ENCODE measurements at places on chromosomes 1 and 21. TPM values are rescaled to one million over a fixed set of nuclear protein-coding genes. Genes with fewer than 3 reads are reported as not detected.

The SMPDL3B gene
- total RNA-seq: under 0.01 TPM

The TUFT1 gene
- 12.7 TPM for total RNA-seq

The KRTAP10-5 gene
- total RNA-seq: not detected

The CYP4Z1 gene
- total RNA-seq: not detected

The KCNN3 gene
- under 0.01 TPM for total RNA-seq

The CDC7 gene
- total RNA-seq: 2.9 TPM

The PEX19 gene
- total RNA-seq: 38.0 TPM

The CELA3B gene
- total RNA-seq: not detected

The NTRK1 gene
- 0.88 TPM for total RNA-seq

The FAM72C gene
- total RNA-seq: 0.59 TPM

- H3K27ac ChIP-seq: no peak overlapping the region
- H3K27me3 ChIP-seq: no peaks in the 10 kb centered on the region
- H3K4me1 ChIP-seq: no peaks in the 10 kb centered on the region
- DNase-seq: no peak
- H3K4me3 ChIP-seq: no peak overlapping the region
- no peaks in the 10 kb centered on the region for H3K36me3 ChIP-seq
Observed at GRCh38 chr21:15182731-15183130, 117.9 kb upstream of the NRIP1 start.

DNA sequence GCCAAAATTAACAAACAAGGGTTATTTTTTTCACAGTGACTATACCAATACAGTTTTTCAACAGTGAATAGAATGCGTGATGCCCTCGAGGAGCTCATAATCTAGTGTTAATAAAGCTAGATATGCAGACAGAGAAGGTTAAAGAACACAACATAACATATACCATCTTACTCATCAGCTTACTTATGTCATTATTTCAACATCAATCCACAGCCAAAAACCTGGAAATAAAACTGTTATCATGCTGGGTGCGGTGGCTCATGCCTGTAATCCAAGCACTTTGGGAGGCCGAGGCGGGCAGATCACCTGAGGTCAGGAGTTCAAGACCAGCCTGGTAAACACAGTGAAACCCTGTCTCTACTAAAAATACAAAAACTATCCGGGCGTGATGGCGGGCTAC lies 6.1 kb downstream of the STX6 start:
- H3K4me1 ChIP-seq: peaks cover 36% of the 10 kb centered on the region
- H3K36me3 ChIP-seq: no peaks in the 10 kb centered on the region
- H3K27ac ChIP-seq: no peak overlapping the region
- no peaks in the 10 kb centered on the region for H3K27me3 ChIP-seq

DNA sequence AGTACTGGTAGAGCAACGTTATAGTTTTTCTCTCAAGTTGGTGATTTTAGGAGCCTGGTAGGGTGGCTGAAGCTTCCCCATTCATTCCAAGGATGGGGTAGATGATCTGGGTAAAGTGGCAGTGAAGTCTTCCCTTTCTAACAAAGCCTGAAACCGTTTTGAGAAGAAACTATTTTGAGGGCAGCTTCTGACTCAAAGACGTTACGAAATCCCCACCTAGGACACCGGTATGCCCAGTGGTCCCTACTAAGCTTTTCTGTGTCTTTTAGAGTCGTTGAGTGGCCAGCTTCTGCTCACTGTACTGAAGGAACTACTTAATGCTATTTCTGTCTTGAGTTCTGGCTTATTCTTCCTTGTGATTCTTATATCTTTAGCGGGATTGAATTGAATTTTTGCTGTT lies 1.4 kb downstream of the WDTC1 start:
- no peak overlapping the region for H3K27ac ChIP-seq
- H3K27me3 ChIP-seq: no peaks in the 10 kb centered on the region
- no peak for DNase-seq
- H3K4me1 ChIP-seq: peaks cover 12% of the 10 kb centered on the region
- peak overlapping the region; percentile 80 for H3K4me3 ChIP-seq
- H3K36me3 ChIP-seq: no peaks in the 10 kb centered on the region

- peak; percentile 17 for DNase-seq
- no peaks in the 10 kb centered on the region for H3K4me1 ChIP-seq
- H3K27ac ChIP-seq: no peak overlapping the region
- no peak overlapping the region for H3K4me3 ChIP-seq
Observed at GRCh38 chr1:42142894-42143675, 10.1 kb upstream of the GUCA2B start.

- H3K27ac ChIP-seq: no peak overlapping the region
- no peaks in the 10 kb centered on the region for H3K4me1 ChIP-seq
- H3K36me3 ChIP-seq: no peaks in the 10 kb centered on the region
- H3K4me3 ChIP-seq: no peak overlapping the region
Observed at GRCh38 chr1:36609241-36610027, 126.7 kb upstream of the CSF3R start.

GRCh38 chr1:54352755-54353154 lies 53.4 kb downstream of the SSBP3 start:
- no peaks in the 10 kb centered on the region for H3K4me1 ChIP-seq
- H3K27me3 ChIP-seq: no peaks in the 10 kb centered on the region
- H3K27ac ChIP-seq: no peak overlapping the region
- H3K36me3 ChIP-seq: no peaks in the 10 kb centered on the region

DNA sequence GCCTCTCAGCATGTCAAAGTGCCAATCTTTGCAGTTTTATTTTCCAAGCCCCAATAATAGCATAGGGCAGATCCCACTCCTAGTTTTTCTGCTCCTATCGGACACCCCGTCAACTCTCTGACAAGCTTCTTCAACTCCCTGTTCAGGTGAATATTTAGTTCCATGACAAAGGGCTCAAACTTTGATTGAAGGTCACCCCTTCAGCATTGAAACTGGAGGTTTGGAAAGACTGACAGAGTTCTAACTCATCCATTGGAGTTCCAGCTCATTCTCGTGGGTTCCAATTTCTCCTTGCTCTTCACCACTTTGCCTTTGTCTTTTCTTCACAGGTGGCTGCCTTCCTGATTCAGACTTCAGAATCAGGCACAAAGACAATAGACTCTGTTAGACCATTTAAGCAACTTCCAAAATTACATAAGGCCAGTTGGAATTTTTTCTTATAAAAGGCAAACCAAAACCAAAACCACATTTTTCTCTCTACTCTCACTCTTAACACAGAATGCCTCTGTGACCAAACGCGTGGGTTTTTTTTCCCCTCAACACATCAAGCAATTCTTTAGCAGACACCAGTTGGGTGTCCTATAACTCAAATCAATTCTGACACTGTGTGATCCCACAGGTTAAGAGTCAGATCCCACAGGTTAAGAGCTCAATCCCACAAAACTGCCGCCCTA lies 169.3 kb upstream of the USP25 start:
- no peaks in the 10 kb centered on the region for H3K36me3 ChIP-seq
- no peaks in the 10 kb centered on the region for H3K27me3 ChIP-seq
- H3K4me3 ChIP-seq: no peak overlapping the region
- no peak for DNase-seq
- H3K27ac ChIP-seq: no peak overlapping the region
- no peaks in the 10 kb centered on the region for H3K4me1 ChIP-seq

DNA sequence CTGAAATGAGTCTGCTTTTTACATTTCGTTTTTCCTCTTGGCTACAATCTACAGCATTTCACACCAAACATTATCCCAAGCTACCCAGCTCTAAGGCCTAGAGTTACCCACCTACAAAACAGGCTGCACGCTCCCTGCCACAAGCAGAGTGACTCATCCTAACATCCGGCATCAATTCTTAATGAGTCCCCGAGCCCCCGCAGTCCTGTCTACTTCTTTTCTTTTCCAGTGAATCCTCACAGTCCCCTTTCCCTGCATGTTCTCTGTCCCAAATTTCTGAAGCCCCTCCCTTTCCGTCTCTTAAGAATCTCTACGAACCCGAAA lies 650 bp downstream of the PCNX2 start:
- DNase-seq: peak; percentile 90
- peak overlapping the region; percentile 62 for H3K27ac ChIP-seq
- peak overlapping the region; percentile 87 for H3K4me3 ChIP-seq
- H3K36me3 ChIP-seq: no peaks in the 10 kb centered on the region

GRCh38 chr1:82920418-82921248 lies 1078.3 kb downstream of the TTLL7 start:
- no peak for DNase-seq
- H3K4me3 ChIP-seq: no peak overlapping the region

DNA sequence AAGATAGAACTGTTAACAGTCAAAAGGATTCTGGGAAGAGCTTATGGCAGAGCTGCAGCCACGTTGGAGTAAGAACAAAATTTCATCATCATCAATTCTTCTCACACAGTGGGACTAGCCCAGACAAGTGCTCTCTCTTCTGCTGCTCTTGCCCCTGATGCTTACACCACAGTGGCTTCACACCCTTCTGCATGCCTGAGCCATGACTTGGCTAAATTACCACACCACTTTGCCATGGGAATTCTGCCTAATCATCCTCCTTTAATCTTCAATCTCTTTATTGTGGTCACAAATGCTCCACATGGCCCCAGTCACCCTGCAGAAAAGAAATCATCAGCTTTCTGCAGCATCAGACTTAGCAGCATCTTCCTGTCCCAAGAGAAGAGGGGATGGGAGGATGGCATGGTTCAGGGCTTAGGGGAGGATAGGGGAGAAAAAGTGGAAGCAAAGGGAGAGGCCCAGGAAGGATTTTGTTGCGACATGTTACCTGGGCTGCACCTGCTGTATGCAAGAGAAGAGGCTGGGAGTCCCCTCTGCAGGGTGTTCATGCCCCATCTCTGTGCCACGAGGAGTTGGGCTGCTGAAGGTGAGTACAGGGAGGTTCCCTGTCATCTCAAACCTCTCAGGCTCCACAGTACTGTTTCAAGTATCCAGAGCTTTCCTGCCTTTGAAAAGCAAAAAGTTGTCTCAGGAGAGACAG lies 9.0 kb upstream of the RPTN start:
- peaks cover 9% of the 10 kb centered on the region for H3K27me3 ChIP-seq
- no peak overlapping the region for H3K27ac ChIP-seq
- H3K36me3 ChIP-seq: no peaks in the 10 kb centered on the region
- no peak for DNase-seq

GRCh38 chr1:3557366-3557765 lies 53.9 kb downstream of the MEGF6 start:
- no peak overlapping the region for H3K27ac ChIP-seq
- peaks cover 6% of the 10 kb centered on the region for H3K4me1 ChIP-seq
- H3K4me3 ChIP-seq: no peak overlapping the region

GRCh38 chr1:91697416-91697815 lies 188.5 kb downstream of the TGFBR3 start:
- peaks cover 60% of the 10 kb centered on the region for H3K4me1 ChIP-seq
- peak overlapping the region; percentile 89 for H3K27ac ChIP-seq
- peaks cover 4% of the 10 kb centered on the region for H3K36me3 ChIP-seq
- no peak overlapping the region for H3K4me3 ChIP-seq

- peaks cover 3% of the 10 kb centered on the region for H3K4me1 ChIP-seq
- H3K27ac ChIP-seq: no peak overlapping the region
- H3K4me3 ChIP-seq: peak overlapping the region; percentile 66
- peak; percentile 93 for DNase-seq
Observed at GRCh38 chr1:1020415-1021009, 592 bp downstream of the AGRN start.

DNA sequence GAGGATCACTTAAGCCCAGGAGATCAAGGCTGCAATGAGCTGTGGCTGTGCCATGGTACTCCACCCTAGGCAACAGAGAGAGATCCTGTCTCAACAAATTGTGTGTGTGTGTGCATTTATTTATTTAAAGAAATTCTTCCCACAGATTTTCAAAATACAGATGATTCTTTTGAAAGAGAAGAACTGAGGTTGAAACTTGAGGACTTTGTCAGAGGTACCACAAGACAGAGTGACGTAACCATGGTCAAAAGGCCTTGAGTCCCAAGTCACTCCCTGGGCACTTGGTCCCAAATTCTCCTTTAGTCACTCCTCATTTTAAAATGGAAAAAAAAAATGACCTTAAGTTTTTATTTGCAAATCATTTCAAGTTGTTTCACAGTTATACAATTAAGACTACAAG lies 57.4 kb downstream of the TIAM1 start:
- no peak for DNase-seq
- H3K27ac ChIP-seq: no peak overlapping the region
- H3K4me3 ChIP-seq: no peak overlapping the region

- DNase-seq: no peak
- H3K4me3 ChIP-seq: no peak overlapping the region
- H3K4me1 ChIP-seq: no peaks in the 10 kb centered on the region
- peaks cover 2% of the 10 kb centered on the region for H3K27me3 ChIP-seq
- no peak overlapping the region for H3K27ac ChIP-seq
Observed at GRCh38 chr1:218254296-218254946, 30.7 kb upstream of the RRP15 start.

Data from osteoblast (primary cell).